GF-D8 (cell line): ENCODE measurements at places on chromosomes 2 and 18.
A peak's percentile ranks its signal among the peaks of the same experiment; 100 is the strongest.

DNA sequence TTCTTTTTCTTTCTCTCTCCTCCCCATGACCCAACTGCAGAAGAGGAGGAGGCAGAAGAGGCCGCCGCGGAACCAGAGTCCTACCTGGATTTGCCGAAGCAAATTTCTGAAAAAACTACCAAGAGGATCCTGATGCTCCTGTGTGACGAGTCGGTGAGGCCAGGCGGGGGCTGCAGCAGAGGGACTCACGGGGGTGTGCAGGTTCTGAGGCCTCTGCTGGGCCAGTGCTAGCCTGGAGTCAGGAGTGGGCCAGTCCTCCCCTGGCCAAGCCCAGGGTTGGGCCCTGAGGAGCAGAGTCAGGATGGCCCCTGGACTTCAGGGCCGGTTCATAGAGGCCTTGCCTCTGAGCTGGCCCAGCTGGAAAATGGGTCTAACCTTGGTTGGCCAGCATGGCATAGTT is 29.3 kb downstream of the OTOF start:
- no peak for DNase-seq

- DNase-seq, result no peak
These were observed 120.4 kb downstream of the RNF144A start for GRCh38 chr2:7037340-7038333.

GRCh38 chr2:201777043-201777442 is 3.7 kb downstream of the ALS2 start:
- DNase-seq, result no peak

DNA sequence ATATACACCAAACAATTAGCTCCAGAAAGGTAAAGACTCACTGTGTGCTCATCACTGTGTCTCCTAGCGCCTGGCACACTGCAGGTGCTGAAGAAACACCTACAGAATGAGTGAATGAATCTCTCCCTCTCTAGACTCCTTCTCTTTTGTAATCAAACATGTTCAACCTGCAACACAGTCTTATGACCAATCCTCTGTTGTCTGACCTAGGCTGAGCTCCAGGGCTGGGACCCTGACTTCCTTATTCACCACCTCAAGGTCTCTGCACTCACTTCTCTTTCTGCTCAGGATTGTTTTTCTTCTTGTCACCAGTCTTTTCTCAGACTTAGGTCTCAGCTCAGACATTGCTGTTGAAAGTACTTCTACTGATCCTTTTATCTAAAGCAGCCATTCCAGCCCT is 9.8 kb downstream of the CKAP2L start:
- DNase-seq, result peak; percentile 38

- DNase-seq, result no peak
These were observed 93.5 kb downstream of the FAM124B start for GRCh38 chr2:224308272-224308911.

DNA sequence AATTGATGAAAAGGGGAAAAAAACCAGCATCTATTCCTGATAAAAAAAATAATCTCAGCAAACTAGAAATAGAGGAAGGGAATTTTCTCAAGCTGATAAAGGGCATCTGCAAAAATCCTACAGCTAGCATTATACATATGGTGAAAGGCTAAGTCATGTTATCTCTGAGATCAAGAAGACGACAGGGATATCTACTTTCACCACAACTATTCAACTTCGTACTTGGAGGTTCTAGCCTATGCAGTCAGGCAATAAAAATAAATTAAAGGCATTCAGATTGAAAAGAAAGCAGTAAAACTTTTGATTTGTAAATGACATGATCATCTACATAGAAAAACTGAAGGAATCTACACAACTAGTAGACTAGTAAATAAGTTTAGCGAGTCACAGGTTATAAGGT is 58.2 kb downstream of the CAB39 start:
- no peak for DNase-seq

- DNase-seq, result no peak
These were observed 213 bp downstream of the DOK6 start for GRCh38 chr18:69400976-69401225.

- no peak for DNase-seq
These were observed 109.2 kb upstream of the COPS8 start for GRCh38 chr2:236976266-236977062.

DNA sequence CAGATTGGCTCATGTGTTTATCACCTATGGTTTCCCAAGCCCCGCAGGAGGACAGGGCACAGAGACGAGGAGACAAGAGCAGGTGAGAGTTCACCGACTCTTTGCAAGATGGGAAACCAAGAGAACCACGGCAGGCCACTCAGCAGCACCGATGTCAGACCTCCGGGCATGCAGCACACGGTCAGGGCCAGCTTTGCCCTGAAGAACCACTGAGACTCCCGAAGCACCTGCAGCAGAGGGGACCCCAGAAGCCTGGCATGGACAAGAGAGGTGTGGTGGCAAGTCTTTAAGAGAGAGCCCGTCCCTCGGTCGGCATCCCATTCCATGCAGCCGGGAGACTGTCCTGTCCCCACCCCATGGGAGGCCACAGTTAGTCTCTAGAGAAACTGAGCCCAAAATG is 36.6 kb upstream of the TAF1B start:
- DNase-seq, result no peak

- DNase-seq, result no peak
These were observed 214.2 kb downstream of the PTGR3 start for GRCh38 chr18:74994502-74995418.
